COLO829 (cell line): ENCODE measurements at places on chromosomes 6 and 20.

- no peak for DNase-seq
Observed at GRCh38 chr20:47501116-47501481, 588 bp upstream of the NCOA3 start.

GRCh38 chr20:16477632-16478031 lies 95.6 kb downstream of the KIF16B start:
- DNase-seq = no peak

DNA sequence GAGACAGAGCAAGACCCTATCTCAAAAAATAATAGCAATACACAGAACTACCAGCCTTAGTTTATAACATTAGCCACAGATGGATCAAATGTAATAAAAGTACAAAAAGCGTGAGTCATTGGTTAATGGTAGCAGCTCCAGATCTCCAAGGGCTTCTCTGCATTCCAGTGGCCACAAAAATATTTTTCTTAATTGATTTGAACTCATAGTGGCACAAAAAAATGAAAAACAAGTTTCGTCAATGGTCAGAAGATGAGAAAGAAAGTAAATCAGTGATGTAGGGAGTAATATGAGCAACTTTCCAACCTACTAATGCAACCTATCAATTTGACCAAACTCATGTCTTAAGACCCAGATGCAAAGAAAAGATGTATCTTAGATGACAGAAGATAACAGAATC lies 79.6 kb downstream of the CEP57L1 start:
- DNase-seq = no peak

- DNase-seq = no peak
Observed at GRCh38 chr6:169024047-169024660, 229.5 kb downstream of the THBS2 start.

GRCh38 chr6:137341681-137342195 lies 122.6 kb upstream of the IFNGR1 start:
- DNase-seq = peak; percentile 36

DNA sequence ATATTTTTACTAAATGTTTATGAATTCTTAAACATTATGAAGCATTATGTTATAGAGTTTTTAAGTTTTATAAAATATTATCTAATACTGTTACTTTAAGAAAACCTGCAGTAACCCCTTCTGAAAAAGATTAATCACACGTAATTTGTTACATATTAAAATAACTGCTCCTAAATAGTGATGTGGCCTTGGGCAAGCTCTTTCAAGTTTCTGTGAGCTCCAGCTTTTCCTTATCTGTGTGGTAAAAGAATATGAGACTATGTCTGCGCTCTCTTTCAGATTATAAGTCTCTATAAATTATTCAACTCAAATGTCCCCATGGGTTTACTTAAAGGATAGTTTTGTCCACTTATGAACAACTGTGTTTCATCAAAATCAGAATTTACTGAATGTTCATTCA lies 31.9 kb downstream of the HLA-DMB start:
- DNase-seq = no peak

DNA sequence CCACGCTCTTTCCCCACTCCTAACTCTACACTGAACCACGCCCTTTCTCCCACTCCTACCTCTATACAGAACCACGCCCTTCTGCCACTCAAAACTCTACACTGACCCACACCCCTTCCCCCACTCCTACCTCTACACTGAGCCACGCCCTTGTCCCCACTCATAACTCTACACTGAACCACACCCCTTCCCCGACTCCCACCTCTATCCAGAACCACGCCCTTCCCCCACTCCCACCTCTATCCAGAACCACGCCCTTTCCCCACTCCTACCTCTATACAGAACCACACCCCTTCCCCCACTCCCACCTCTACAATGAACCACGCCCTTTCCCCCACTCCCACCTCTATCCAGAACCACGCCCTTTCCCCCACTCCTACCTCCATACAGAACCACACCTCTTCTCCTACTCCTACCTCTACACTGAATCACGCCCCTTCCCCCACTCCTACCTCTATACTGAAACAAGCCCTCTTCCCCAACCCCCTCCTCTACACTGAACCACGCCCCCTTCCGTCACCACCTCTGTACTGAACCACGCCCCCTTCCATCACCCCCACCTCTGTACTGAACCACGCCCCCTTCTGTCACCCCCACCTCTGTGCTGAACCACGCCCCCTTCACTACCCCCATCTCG lies 10.1 kb downstream of the PXMP4 start:
- DNase-seq = no peak

GRCh38 chr6:3425574-3425973 lies 31.3 kb downstream of the SLC22A23 start:
- DNase-seq = peak; percentile 26

- peak; percentile 29 for DNase-seq
Observed at GRCh38 chr6:37137201-37138090, 32.5 kb upstream of the PIM1 start.

DNA sequence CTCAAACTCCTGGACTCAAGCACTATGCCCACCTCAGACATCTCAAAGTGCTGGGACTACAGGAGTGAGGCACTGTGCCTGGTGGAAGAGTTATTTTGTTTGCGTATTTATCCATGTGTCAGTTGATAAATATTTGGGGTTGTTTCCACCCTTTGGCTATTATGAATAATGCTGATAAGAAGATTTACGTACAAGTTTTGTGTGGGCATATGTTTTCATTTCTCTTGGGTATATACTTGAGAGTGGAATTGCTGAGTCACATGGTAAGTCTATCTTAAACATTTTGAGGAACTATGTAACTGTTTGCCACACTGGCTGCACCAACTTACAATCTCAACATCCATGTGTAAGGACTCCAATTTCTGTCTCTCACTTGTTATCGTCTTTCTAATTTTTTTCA lies 200.3 kb downstream of the RNGTT start:
- no peak for DNase-seq

DNA sequence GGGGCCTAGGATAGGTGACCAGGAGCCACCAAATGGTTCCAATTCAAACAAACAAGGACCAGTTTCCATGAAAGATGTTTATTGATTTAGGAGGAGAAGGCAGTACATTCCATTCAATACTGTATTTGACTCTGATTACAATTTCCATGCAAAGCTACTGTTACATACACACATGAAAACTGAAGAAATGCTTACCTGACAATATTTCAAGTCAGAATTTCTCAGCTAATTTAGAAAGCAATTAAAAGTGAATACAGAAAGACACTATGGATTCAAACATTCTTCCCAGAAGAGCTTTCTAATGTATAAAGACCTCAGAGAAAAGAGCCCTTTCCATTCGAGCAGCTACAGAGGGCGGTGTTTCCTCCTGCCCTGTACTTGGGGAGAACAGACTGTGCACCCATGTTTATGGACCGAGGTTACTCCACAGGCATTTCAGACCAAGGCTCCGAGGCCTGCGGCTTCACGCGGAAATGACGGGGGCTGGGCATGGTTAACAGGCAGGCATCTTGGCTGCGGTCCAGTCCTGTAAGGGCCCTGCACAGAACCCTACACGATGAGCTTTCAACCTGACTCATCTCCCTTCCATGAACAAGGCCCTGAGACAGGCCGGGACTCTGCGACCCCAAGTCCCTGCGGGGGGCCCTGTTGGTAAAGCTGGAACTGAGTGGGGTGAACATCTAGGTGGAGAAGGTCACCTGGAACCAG lies 25.7 kb upstream of the TCFL5 start:
- DNase-seq = no peak

GRCh38 chr6:130159956-130160355 lies 62.8 kb downstream of the SAMD3 start:
- no peak for DNase-seq

DNA sequence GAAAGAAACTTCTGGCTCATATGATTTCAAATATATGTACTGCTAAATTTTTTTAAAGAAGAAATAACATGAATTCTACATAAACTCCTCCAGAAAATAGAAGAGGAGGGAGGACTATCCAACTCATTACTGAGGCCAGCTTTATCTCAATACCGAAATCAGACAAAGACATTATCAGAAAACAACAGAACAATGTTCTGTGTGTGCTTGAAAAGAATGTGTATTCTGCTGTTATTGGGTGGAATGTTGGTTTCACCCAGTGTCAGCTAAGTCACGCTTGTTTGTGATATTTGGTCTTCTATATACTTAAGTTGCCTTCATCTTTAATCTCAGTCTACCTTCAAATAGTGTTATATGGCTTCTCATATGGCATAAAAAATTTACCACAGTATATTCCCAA lies 18.6 kb upstream of the ELOVL2 start:
- DNase-seq = no peak

DNA sequence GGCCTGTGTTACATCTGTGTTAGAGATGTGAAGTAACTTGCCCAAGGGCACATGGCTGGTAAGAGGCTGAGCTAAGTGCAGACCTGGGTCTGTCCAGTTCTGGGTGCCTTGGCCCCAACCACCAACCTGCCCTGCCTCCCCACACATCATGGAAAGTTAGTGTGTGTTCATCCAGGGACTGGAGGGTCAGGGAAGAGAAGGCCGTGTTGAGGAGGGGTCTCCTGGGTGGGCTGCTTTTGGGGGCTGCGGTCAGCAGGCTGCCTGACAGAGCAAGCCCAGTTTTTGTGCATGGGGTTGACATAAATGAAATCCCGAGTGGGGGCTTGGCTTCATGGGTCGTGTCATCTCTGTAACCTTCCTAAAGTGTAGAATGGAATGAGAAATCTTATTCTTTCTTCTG lies 10.9 kb downstream of the PYGB start:
- no peak for DNase-seq

DNA sequence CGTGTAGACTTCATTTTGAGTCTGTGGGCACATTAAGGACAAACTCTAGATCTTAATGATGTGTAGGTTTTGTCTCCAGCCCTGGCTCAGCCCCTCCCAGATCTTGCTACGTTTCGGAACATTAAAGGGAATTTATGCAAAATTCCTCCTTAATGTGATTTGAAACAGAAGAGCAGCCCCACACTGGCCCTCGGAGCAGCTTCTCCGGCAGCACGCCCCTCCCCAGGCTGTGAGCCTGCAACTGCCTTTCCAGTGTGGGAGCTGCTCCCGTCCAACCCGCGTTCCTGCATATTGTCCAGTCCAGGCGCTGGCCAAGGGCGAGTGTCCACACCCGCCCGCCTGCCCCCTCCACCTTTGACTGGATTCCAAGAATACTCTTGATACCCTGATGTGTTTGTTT lies 257.2 kb downstream of the TAF4 start:
- no peak for DNase-seq

GRCh38 chr20:40692240-40693011 lies 3.4 kb upstream of the MAFB start:
- no peak for DNase-seq

DNA sequence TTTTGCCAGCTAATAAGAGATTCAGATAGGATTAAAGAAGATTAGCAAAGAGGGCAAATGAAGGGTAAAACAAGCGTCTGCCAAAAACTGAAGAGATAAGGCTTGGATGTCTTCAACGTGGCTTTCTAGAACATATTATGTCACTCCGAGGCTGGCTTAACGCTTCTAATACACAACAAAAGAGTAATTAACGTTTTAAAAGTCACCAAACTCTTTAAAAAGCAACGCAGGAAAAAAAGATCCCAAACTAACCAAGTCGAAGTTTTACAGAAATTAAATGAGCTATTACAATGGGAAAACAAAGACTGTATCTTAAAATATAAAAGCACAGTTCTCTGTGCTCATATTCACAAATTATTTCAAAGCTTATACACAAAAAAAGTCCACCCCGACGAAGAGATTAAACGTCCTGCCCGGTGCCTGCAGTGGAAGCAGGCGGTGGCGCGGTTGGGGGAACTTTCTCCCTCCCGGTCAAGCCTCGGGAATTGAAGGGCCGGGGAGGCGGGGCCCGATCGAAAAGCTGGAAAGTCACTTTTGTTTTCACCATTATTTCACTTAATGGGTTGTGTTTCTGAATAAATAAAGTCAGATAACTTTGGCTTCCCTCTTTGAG lies 1.2 kb downstream of the MAK start:
- peak; percentile 53 for DNase-seq

GRCh38 chr6:37566111-37566949 lies 66.6 kb upstream of the CCDC167 start:
- DNase-seq = peak; percentile 51

DNA sequence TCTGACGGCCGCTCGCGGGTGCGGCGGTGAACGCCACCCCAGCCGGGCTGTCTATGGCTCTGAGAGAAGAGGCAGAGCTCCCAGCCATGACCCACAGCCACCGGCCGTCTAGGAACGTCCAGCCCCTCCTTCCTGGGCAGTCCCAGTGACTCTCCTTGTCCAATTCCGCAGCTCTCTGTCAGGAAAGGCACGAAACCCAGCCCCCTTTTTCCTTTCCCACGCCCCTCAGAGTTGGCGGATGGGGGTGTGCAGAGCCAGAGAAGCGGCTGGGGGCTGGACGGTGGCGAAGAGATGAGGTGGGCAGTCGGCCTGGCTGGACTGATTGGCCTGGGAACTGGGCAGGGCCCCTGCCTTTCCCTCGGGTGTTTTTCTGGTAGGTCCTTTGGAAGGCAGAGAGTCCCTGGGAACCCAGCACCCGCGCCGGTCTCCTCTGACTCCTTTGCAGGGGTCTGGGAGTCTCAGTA lies 1.5 kb downstream of the EBF4 start:
- no peak for DNase-seq

DNA sequence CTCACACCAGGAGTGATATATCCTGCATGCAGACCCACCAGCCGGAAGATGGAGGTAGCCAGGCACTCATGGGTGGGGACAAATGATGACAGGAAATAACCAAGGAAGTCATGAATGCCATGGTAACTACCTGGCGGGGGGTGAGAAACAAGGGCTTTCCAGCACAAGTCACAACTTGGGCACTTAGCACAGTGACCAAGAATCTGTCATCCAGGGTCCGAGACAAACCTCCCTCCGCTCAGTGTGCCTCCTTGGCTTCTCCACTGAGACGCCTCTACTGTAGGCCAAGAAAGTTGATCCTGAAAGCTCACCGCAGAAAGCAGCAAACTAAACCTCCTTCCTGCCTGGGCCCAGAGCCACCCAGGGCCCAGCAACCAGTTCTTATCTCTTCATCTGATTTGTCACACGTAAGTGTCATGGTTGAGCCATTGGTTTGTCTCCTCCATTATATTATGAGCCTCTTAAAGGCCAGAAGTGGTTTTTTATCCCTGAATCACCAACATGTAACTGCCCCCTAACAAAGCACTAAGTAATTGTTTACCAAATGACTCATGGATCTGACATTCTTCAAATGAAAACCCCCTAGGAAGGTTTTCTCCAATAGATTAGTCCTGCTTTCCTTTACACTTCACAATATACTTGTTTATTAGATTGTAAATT lies 84.3 kb upstream of the TAB2 start:
- peak; percentile 80 for DNase-seq

GRCh38 chr6:111792914-111793700 lies 80.1 kb downstream of the FYN start:
- no peak for DNase-seq

- peak; percentile 5 for DNase-seq
Observed at GRCh38 chr6:73854998-73855718, 159.2 kb downstream of the CD109 start.
